BE2C (cell line): ENCODE measurements at places on chromosomes 2 and 18.
A peak's percentile ranks its signal among the peaks of the same experiment; 100 is the strongest.

DNA sequence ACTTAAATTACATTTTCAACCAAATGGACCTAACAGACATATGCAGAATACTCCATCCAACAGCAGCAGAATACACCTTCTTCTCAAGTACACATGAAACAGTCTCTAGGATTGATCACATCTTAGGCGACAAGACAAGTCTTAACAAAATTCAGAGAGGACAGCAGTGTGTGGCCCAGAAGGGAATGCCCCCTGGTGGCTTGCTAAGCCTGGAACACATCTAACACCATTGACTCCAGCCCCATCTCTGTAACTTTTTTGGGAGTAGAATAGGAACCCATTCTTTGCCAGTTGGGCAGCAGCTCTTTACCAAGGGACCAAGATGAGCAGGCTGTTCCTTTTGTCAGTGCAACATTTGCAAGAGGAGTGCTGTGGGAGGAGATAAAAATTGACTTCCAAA is 249.9 kb downstream of the PLCL1 start:
- DNase-seq: peak; percentile 26

DNA sequence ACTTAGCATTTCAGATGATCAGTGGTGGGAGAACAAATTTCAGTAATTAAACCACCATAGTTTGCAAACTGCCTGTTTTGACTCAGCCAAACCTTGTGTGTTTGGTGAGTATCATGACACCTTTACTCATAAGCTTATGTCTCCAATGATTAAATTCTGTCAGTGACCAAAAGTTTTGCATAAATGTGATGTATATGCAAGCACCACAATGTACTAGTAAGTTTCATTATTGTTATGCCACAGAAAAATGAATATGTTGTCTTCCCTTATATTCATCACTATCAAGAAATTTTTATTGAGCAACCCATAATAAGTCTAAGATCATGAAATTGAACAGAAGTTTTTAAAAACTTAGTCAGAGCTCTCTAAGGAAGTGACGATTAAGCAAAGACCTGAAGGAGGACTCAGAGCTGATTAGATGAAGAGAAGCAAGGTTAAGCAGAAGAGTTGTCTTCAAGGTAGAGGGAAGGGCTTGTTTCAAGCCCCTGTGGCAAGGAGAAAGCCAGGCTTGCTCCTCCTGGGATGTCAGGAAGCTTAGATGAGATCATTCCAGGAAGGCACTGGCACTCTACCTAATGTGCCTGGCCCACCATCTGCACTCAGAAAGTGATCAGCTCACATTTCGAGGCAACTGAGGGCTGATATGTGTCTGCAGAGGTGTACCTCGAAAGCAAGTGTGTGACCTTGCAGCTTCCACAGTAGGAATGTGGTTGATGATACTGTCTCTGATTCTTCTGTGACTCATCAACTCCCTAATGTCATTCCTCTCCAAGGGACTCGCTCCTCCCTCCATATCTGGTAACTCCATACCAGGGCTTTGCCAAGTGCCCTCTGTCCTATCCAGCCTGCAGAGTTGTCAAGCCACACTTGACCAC is 54.7 kb downstream of the KCTD18 start:
- DNase-seq: no peak

- DNase-seq: no peak
Measured at GRCh38 chr2:201754717-201755415, 25.9 kb downstream of the ALS2 start.

DNA sequence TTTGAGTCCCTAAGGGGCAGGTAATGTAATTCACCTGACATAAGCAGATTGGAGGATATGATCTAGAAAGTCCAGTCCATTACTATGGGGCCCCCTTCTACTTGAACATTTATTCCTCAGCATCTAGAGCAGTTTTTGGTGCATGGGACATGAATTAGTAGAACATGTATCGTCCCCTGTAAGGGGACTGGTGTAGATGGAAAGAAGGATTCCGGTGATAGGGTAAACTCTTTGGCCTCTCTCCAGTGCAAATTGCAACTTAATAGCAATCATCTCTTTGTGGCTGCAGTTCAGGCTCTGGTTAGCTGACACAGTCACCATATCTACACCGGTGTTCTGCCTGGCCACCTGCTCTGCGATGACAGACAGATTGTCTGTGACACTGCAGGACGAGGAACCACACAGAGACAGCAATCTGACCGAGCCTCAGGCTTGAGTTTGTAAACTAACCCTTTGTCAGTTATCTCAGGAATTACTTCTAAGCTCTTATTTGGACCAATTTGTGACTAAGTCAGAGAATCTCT is 6.4 kb upstream of the SLC8A1 start:
- peak; percentile 89 for DNase-seq

- DNase-seq: peak; percentile 57
Measured at GRCh38 chr18:23131693-23132319, 3.5 kb upstream of the CABLES1 start.

DNA sequence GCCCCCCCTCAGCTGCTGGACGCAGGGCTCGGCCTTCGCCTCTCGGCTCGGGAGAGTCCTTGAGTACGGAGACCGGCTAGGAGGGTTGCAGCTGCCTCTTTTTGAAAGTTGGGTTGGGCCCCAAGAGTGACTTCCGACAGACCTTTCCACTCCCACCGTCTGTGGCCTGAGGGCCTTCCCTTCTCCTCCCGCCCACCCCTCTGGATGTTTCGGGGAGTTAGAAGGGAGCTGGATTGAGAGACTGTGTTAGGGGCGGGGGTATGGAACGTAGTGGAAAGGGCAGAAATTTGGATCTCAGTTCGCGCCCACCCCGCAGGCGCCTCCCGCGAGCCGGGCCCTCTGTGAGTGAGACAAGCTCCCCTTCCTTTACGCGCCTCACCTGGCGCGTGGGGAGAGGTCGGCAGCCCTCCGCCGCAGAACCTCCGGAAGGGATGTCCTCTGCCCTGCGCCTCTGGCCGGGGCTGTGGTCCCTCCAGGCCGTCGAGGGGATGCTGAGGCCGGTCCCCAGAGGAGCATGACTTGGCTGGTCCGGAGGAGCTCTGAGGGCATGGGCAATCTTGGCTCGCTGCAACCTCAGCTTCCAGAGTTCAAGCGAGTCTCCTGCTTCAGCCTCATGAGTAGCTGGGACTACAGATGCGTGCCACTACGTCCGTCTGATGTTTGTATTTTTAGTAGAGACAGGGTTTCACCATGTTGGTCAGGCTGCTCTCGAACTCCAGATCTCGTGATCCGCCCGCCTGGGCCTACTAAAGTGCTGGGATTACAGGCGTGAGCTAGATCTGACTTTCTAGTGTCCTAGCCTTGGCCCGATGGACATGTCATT is 15.9 kb downstream of the C2orf74 start:
- no peak for DNase-seq

DNA sequence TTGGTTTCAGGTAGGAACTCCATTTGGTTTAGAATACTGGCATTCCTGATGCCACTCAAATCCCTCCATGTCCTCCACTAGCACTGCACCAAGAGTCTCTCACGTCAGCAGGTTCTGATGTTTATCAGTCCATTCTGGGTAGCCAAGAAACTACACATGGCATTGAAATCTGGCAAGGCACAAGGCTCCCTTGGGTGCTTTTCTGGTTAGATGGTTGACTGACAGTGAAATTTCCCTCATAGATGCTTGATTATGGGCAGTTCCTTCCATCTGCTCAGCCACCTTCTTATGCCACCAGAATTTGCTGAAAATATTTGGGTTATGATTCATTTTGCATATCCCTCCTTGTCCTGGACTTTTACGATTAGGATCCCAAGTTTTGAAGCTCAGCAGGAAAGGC is 32.6 kb downstream of the EDAR start:
- no peak for DNase-seq

- no peak for DNase-seq
Measured at GRCh38 chr2:53234548-53234903, 533.1 kb upstream of the CHAC2 start.

GRCh38 chr2:163077241-163077640 is 238.7 kb upstream of the KCNH7 start:
- DNase-seq: no peak

- DNase-seq: peak; percentile 52
Measured at GRCh38 chr18:74081966-74082741, 65.5 kb downstream of the FBXO15 start.

DNA sequence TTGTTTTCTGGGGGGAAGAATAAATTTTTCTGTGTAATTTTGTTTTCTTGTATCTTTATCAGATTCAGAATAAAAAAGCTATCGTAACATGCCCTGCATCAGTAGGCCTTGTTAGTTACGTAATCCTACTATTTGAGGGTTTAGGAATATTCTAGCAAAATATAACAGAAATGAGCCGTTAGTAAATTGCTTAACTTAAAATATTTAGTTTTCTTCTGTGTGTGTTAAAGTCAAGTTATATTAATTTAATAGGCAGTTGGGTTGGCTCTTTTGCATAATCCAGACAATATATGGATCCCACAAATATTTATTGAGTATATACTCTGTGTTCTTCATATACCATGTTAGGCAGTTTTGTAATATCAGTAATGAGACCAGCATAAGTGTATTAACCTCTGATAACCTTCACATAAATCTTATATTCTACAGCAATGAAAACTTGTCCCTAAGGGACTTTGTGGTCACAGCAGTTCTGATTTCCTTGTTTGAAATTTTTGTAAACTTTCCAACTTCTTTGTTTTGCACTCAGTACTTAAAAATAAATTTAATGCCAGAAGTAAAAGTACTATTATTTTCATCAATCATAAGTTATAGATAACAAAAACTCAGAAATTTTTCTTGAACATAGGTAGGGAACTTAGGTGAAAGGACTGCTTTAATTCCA is 151.9 kb downstream of the FMNL2 start:
- no peak for DNase-seq

DNA sequence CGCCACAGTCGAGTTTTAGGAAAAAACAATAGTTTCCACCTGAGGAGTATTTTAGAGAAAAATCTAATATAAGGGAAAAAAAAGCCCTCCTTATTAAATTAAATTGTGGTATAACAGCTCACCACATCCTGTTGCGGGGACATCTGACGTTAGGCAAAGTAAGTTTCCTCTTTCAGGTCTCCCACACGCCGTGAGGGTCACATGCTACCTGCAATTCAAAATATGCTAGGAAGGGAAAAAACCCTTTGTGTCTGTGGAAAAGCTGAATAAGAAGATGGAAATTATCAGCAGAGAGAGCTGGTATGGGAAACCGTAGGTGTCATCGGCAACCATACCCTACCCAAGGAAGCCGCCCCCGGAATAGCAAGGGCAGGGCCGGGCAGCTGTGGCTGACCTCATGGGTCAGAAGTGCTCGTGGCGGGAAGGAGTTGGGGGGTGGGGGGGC is 128.0 kb downstream of the NFATC1 start:
- DNase-seq: no peak

- peak; percentile 11 for DNase-seq
Measured at GRCh38 chr2:20728114-20728758, 61.3 kb downstream of the GDF7 start.

GRCh38 chr2:2586931-2587330 is 255.9 kb upstream of the MYT1L start:
- DNase-seq: no peak

- no peak for DNase-seq
Measured at GRCh38 chr2:169877398-169877797, 50.1 kb downstream of the UBR3 start.

- DNase-seq: no peak
Measured at GRCh38 chr2:108905906-108906305, 83.1 kb downstream of the EDAR start.

- no peak for DNase-seq
Measured at GRCh38 chr2:64284751-64285150, 140.5 kb upstream of the PELI1 start.

- DNase-seq: no peak
Measured at GRCh38 chr18:31246460-31246859, 71.5 kb upstream of the DSG1 start.

DNA sequence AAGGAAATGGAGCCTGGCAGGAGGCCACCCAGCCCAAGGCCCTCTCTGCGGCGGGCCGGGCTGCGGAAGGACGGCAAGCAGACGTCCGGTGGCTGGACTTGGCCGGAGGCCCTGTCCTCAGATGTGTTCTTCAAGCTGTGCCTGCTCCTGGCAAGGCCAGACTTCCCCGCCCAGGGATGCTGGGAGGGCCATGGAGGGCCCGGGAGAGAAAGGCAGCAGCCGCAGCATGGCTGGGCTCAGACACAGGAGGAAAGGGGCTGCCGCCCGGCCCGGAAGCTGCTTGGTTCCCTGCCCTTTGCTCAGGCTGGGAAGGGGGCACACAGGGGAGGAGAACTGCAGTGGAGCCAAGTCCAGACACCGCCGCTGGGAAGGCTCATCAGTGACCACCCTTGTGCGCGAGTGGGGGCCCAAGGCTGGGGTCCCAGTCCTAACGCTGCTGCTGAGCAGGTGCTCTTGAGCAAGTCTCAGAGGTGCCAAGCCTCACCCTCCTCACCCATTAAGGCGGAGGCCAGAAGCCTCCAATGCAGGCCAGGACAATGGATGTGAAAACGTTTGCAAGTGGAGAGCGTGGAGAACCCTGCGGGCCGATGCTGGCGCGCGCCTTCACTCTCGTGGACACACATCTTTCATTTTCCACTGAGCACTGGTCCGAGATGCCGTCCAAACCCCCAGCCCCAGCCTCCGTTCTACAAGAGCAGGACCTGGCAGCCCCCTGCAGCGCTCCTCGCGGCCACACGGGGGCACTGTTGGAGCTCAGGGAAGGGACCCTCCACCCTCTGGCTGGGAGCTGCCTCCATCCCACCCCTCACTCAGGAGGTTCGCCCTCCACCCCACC is 7.9 kb downstream of the CROCC2 start:
- DNase-seq: peak; percentile 84
